ENCODE measurements at places on chromosomes 5 and 9.
A peak's percentile ranks its signal among the peaks of the same experiment; 100 is the strongest.

DNA sequence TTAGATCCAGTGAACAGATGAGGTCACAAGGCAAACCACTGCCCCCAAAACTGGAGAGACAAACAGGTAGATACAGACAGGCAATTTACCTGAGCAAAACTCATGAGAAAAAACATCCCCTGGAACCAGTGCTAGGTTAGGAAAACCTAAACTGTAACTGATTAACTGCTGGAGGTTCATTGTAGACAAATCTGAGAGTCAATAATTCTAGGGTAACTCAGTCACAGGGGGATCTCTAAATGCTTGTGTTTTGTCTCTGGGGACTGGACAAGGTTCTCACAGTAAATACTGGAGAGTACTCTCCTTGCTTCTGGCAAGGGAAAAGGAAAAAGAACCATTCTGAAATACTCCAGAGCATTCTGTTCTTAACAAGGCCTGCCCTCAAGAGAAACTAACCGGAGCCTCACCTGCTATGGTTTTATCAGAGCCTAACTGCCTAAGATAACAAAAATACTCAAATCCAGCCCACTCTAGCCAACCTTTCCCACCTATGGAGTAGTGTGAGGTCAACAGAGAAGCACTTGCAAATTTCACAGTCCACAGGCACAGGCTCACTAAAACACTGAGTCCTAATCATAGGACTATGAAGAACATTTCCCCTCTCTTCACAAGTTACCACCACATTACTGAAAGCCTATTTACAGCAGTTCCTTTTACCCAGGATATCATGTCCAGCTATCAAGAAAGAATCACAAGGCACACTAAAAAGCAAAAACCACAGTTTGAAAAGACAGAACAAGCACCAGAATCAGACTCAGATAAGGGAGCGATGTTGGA lies 139.9 kb upstream of the ACOT12 start:
- DNase-seq: no peak

GRCh38 chr9:35395076-35395705 lies 94.7 kb upstream of the RUSC2 start:
- no peak for DNase-seq

GRCh38 chr9:79762070-79762469 lies 190.3 kb downstream of the TLE4 start:
- no peak for DNase-seq

DNA sequence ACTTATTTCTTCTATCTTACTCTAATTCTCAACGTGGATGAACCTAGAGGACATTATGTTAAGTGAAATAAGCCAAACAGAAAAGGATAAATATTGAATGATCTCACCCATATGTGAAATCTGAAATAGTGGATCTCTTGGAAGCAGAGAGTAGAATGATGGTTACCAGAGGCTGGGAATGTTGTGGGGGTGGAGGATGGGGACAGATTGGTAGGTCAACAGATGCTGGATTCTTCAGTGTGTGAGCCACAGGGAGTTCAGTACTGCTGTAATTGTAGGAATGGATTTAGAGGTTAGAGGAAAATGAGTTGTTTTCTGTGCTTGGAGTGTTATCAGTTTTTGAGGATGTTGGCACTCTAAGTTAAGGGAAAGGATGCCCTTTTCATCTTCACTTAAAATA lies 190.6 kb downstream of the FBXL7 start:
- DNase-seq: no peak

- no peak for DNase-seq
Measured at GRCh38 chr5:132372127-132372526, 2.6 kb downstream of the SLC22A5 start.

DNA sequence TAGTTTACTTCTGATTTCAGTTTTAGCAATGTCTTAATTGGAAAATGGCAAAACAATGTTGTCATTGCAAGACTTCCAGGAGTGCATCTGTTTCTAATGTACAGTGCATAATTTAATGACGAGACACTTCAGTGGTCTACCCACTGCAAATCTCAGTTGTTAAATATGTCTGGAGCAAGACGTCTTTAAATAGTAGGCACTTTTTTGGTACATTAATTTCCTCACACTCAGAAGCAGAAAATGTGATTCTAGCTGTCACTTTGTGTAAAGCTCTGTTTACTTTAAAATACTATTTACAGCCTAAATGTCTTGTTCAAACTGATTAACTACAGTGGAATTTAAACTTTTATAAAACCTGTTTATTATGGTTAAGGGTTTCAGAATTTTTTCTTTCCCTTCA lies 815.5 kb downstream of the TLE1 start:
- DNase-seq: no peak

DNA sequence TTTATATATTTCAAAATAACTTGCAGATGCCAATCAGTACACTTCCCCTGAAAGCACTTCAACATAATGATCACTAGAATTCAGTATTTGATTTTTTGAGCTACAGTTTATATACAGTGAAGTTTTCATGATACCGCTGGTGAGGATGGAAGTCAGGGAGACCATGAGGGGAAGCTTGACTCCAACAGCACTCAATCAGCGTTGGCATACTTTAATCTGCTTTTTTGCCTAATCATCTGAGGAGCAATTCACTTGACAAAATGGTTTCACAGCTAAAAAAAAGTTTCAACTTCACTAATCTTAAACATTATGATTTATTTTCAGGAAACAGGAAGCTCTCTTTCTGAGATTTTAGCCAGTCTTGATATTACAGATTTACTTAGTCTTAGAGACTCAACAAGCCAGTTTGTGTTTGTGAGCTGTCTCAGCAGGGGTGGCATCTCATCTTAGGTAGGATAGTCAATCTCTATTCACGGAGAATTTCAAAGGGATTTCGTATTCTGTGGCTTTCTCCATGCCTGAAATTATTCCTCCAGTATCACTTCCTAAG lies 111.4 kb upstream of the ARRDC3 start:
- no peak for DNase-seq

DNA sequence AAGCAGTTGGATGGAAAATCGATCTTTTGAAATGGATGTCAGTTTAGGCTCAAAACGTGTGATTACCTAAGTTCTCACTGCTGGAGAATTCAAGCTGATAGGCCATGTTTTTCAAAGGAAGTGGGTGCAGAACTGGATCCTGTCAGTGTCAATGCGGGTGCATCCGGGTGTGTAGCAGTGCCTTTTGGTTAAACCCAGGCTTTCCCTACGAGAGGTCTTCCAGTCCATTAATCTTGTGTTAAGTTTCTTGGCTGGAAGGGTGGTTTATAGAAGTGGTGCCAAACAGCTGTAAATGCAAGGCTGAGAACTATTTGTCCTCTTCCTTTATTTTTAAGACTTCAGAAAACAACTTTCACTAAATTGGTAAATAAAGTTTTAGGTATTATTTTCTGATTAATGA lies 71.9 kb downstream of the DAPK1 start:
- no peak for DNase-seq

DNA sequence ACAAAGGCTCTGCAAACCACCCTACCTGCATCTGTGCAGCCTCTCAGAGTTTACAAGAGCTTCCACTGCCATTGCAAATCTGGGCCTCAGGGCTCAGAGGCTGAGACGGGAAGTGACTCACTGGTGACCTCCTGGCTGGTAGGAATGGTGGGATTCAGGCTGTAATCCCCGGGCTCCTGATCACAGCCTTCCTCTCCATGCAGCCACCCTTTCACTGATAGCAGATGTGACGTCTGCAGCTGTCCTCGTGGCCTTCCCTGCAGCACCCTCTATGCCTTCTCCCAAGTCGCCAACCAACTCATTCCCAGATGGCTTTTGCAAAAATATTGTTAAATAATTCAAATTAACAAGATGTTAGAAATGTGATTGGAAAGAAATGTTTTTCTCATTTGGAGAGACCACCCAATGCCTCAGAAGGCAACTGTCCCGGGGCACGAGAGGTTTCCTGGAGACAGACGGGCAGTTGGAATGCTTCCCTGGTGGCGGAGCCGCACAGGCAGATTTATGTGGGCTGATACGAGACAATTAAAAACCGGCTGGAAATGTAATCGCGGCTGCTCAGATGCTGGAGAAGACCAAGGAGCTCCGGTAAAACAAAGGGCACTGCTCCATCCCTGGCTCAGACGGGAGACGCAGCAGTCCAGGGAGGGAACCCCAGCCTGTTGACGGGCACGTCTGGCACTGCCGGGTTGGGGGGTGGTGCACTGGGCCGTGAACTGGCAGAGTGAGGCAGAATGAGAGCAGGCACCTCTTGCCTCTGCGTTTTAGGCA lies 34.4 kb upstream of the SLC25A51 start:
- DNase-seq: no peak

- DNase-seq: no peak
Measured at GRCh38 chr9:127541865-127542264, 70.2 kb upstream of the STXBP1 start.

DNA sequence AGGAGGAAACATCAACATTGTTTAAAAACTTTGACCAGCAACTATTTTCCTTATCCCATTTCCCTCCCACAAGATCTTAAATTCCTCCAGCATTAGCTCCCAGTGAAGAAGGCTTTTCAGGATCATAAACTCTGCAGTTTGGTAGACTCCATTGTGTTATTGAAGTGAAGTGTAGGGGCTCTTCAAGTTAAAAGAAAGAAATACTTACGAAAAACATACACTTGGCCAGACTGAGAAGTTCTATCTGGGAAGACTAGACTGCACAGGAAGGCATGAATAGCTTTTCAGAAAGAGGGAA lies 22.3 kb downstream of the LIFR start:
- no peak for DNase-seq

DNA sequence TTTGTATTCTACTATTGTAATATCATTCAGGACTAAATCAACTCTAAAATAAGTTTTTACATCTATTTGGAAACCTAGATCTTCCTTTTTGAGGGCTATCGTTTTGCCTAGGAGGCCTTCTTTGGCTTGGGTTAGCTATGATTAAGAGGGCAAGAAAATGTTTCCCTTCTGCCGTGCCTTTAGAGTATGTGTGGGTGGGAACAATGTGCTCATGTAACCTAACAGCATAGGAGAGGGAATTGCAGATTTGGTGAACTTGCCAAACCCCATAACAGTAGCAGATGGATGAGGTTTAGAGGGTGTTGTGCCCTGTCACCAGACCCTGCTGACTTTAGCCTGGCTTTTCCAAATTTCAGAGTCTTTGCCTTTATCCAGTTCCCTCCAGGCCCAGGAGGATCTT lies 339.0 kb downstream of the ADGRV1 start:
- DNase-seq: no peak

DNA sequence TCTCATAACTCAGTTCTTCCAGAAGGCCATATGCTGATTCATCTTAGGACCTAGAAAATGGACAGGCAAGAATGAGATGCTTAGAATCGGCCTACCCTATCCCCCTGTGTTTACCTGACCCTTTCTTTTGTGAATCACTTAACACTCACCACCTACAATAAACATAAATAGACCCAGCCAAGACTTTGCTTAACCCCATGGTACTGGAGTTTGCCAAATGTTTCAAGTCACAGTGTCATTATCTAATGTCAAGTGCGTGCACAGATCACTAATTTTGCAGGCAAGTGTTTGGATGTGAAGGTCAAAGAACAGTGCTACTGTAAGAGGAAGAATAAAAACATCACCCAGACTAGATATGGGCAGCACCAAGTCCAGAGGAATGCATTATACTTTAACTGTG lies 77.5 kb downstream of the GLIS3 start:
- DNase-seq: no peak

DNA sequence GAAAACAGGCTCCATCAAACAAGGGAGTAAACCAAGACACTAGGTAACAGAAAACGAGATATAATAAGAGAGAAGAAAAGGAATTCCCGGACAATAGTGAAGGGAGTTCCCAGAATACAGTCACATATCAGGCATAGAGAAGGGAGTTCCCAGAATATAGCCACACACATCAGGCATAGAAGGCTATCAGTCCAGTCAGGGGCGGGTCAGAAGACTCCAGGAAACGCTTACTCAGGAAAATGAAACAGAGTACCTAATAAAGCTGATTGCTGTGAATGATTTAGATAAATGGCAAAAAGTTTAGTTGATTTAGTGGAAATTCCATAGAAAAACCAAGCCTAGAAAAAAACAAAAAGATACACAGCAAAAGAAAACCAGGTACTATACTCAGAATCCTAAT lies 4.9 kb downstream of the TOMM5 start:
- DNase-seq: no peak

GRCh38 chr9:136808806-136809158 lies 1.0 kb downstream of the RABL6 start:
- peak; percentile 14 for DNase-seq

DNA sequence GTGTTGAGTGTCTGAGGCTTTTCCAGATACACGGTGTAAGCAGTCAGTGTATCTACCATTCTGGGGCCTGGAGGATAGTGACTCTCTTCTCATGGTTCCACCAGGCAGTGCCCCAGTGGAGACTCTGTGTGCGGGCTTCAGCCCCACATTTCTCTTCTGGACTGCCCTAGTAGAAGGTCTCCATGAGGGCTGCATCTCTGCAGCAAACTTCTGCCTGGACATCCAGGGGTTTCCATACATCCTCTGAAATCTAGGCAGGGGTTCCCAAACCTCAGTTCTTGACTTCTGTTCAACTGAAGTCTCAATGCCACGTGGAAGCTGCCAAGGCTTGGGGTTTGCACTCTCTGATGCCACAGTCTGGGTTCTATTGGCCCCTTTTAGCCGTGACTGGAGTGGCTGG lies 256.6 kb upstream of the ITGA1 start:
- DNase-seq: no peak

DNA sequence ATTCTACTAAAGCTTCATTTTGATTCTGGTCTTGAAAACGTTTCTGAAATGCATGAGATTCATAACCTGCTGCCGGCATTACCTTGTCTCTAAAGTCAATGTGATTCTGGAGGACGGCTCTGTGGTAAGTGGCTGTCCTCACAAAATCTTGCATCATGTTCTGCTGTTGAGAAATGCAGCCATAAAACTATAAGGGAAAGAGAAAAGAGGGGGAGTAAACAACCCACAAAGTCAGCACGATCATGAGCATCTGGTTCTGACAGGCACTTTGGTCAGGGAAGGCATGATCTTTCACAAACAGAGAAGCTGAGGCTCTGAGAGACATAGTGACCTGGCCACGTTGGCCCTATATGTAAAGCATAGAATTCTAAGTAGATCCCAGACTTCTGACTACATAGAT lies 168.9 kb upstream of the PUM3 start:
- no peak for DNase-seq

DNA sequence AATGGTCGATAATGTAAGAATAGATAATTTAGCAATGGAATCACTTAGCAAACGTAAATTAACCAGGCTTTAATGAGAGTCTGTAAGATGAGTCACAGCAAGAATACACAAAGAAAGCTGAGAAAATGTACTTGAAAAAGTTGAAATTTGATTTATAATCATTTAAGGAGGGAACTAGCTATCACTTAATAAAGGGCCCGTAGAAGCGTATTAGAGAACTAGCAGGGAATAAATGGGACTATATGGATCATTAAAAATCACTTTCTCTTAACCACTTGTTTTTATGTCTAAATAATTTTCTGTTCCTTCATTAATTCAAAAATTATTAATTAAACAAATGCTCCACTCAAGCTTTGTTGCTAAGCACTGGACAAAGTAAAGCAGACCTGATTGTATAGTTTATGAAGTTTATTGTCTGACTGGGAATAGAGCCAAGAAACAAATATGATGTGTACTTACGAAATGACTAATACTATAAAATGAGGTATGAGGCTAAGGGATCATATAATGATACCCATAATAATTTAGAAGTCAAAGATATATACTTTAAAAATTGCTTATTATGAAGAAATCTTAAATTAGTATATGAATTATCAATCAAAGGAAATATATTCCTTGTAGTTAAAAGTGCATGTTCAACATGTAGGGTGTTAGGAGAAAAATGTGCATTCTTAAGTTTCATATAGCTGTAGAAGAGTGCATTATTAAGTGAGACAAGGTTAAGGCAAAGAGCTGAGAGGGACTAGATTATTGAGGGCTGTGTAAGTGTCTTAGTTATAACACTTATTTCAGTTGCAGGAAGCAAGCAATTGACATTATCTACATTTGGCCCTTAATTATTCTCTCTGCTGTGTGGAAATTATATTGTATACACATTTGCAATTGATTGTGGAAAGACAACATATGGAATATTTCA lies 196.8 kb downstream of the PRDM9 start:
- no peak for DNase-seq

Measured in MM.1S (cell line).